Stimulated activated CD8-positive, alpha-beta memory T cell treated with anti-CD3 and anti-CD28 coated beads, Interleukin-12 subunit alpha, Interleukin-12 subunit beta, amount 100 ng/mL, for 4 hours (primary cell): ENCODE measurements at places on chromosomes 2 and 18.

DNA sequence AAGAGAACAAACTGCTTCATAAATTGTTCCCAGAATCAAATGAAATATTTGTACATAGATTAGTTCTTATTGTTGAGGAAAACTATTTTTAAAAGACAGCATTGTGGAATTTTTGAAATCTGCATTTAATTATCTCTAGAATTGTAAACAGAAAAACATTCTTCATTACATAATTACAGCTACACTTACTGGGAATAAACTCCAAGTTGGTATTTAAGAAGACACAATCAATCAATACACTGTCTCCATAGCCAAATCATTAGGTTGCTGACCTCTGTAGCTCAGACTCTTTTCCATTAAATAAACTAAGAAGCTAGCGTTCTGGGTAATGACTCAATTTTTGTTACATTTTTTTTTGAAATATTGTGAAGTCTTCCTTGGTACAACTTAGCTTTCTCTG lies 70.2 kb upstream of the PIEZO2 start:
- DNase-seq, result no peak

- DNase-seq, result no peak
Observed at GRCh38 chr18:28050545-28050944, 126.4 kb downstream of the CDH2 start.

DNA sequence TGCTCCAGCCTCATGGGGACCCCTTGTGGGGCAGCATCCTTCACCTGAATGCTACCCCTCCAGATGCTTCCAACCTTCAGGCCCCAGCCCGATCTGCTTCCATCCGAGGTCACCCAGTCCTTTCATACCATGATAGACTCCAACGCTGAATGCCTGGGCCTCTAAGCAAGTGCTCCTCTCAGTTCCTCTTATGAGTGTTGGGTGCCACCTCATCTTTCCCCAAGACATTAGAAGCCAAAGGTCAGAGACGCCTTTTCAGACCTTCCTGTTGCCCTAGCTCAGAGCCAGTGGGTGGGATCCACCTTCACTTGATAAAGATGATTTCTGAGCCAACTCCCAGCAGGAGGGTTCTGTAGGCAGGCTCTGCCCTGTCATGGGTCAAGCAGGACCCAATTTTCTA lies 174.5 kb upstream of the MGAT5 start:
- no peak for DNase-seq

- DNase-seq, result no peak
Observed at GRCh38 chr2:10535703-10536102, 87.6 kb upstream of the ODC1 start.

- DNase-seq, result peak; percentile 56
Observed at GRCh38 chr2:42493468-42494354, at the start of gene KCNG3. KCNG3 (minus strand) TSS chr2:42493982; CDS start chr2:42493501, 481 bp downstream.

DNA sequence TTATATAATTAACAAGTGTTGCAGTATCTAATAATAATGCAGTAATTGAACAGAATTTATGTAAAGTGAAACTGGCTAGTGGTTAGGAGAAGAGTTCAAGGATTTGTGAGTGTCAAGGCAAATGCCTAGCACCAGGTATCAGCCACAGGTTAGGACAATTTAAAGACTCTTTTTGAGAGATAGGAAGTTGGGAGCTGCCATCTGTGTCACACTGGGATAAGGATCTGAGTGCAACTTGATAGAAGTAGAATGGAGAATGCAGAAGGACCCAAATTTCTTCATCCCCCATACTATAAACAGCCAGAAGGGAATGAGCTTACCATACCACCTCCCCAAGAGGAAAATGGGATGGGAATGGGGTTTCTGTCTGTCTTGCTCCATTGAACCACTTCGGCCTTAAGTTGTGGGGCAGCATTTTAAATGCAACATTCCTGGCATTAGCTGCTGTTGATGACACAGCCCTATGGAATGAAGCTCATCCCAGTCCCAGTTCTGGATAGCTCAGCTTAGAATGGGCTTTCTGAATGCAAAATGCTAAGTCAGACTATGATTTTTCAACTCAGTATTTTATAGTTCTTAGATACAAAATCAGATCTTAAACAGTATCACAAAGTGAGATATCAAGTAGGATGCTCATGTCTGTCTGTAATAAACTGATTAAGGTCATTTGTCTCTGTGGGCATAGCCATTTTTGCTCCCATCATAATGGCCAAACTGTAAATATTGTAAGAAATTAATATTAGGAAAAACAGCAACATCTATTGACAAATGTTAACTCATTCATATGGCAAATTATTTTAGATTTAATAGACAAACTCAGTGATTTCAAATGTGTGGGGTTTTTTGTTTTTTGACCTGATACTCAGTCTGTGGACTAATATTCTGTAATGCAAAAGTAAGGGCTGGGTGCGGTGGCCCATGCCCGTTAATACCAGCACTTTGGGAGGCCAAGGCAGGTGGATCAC lies 44.0 kb downstream of the GPR155 start:
- no peak for DNase-seq

- DNase-seq, result no peak
Observed at GRCh38 chr18:55404832-55405465, 183.0 kb downstream of the TCF4 start.

DNA sequence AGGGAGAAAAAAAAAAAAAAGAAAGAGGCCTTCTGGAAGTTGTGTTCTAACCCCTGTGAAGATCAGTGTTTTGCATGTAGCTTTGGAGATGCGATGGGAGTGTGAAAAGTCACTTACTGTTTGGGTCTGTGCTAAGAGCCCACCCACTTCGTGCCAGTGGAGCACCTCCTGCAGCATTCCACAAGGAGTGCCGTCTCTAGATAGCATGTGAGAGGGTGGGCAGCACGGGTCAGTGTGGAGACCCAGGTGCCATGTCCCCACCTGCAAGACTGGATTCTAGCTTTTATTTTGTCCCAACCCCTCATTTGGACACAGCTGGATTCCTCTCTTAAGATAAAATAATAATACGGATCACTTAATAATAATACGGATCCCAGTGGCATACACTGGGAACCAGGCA lies 12.5 kb upstream of the TMEM185B start:
- DNase-seq, result no peak
